Lung microvascular endothelial cell (primary cell): ENCODE measurements at places on chromosomes 5 and 9.

- no peak for DNase-seq
Measured at GRCh38 chr9:114414346-114414745, 26.6 kb upstream of the AKNA start.

DNA sequence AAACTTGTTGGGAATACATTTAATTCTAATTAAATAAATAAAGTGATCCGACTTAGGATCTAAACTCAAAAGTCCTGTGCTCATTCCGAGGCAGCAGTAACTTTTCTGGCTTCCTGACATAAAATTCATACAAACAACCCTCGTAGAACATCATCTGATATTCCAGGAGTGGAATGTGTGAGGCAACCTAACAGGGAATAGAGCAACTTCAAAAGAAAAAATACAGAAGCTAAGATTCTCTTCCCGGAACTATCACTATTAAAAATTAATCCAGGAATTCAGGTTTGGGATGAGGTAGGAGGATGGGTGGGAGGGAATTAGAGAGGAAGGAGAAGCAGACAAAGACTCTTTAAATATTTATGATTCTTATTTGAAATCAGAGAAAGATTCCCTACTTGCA lies 32.9 kb upstream of the TRIO start:
- DNase-seq, result no peak

DNA sequence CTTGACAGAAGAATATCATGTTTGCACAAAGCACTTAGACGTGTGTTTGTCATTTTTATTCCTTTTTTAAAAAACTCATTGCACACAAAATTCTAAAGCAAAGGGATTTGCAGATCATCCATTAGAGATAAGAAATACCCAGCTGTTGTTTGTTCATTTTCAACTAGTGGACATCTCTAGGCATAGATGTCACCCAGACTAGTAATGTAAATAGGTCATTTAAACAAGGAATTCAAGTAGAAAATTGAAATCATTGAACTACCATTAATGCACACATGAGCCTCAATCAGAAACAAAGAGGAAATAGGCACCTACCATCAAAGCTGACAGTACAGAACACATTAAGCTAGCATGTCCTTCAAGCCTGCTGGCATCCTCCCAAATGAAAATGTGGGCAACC lies 107.3 kb downstream of the OR2K2 start:
- no peak for DNase-seq

- no peak for DNase-seq
Measured at GRCh38 chr5:9820691-9821449, 190.7 kb upstream of the TAS2R1 start.

DNA sequence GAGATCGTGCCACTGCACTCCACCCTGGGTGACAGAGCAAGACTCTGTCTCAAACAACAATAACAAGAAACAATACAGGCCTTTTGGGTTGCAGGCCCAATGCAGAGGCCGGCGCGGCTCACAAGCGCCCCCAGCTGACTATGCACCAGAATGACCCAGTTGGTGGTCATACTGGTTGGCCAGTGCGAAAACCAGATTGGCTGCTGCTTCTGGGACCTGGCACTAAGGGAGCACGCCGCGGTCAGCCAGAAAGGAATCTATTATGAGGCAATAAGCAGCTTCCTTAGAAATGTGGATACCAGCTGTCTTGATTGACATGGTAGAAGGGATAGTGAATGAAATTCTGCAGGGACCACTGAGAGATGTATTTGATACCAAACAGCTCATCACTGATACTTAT lies 35.0 kb downstream of the RANBP17 start:
- DNase-seq, result peak; percentile 44

- DNase-seq, result no peak
Measured at GRCh38 chr9:83027153-83027891, 35.6 kb downstream of the RASEF start.

DNA sequence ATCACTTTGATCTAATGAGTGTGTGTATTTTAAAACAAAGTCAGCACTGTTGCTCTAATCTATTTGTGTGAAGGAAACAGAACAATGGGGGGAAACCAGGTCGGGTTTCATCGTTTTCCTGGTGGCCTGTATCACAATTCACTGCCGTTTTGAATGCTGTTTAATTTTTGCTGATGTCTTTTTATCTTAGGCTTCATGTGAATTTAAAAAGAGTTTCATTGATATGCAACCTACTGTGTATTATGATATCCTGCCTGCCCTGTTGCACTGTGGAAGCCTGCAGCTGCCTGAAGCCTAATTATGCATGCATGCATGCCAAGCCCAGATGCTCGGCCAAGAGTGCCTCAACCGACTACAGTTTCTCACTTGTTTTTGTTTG lies 307.5 kb downstream of the ZNF608 start:
- peak; percentile 88 for DNase-seq

GRCh38 chr9:98323051-98323830 lies 67.8 kb upstream of the TBC1D2 start:
- no peak for DNase-seq

- no peak for DNase-seq
Measured at GRCh38 chr5:39946356-39947045, 521.7 kb upstream of the DAB2 start.

DNA sequence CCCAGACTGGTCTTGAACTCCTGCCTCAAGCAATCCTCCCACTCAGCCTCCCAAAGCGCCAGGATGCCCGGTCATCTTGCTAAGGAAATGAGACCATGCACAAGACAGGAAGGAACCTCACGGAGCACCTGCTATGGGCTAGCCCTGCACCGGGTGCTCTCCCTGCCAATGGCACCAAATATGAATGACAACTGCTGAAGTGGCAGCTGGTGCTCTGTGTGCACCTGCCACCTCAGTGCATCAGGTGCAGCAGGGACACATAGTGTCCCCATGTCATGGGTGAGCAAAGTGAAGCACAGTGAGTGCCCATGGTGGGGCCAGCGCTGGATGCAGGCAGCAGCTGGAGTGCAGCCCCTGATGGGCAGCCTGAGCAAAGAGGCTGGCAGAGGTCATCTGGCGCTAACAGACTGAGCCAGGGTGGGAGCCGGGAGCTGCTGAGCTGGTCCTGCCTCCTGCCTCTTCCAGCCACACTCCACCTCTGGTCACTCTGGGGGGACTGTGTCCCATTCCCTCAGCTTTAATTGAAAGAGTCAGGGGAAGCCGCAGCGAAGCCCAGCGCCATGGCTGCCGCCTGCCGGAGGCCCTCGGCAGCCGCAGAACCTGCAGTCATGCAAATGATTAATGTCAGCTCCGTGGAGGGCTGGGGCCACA lies 46.4 kb downstream of the BARX1 start:
- no peak for DNase-seq
